ELR (cell line): ENCODE measurements at places on chromosomes 4 and X.

DNA sequence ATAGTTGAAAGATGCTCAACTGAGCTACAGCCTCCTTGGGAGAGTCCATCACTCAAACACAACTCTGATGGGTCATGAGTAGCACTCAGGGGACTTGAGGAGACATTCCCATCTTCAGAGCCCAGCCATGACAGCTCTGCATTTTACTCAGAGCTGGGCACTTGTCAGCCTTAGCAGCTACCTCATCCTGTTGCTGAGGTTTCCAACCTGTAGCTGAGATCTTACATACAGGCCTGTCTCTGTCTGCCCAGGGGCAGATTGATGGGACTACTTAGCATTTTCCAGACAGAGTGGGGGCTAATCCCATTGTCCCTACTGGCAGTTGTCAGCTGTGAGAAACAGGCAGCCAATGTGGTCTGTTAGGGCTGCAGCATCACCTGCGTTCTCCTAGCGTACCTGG lies 3.5 kb downstream of the FHDC1 start:
- DNase-seq, result no peak

DNA sequence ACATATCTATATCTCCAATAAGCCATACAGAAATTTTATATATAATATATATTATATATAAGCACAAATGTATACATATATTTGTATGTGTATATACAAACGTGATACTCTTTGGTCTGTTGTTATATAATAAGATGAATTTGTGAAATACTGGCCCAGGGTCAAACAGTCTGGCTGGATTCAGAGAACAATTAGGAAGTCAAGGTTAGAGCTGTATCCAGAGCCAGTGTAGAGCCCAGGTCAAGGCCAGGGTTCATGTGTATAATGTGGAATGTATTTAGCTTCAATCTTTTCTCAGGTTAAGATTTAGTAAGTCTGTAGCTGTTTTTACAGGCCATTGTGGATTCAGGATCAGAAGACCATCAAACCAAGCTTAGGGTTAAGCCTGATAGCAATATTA lies 3.8 kb upstream of the ENOX2 start:
- DNase-seq, result no peak

- peak; percentile 38 for DNase-seq
Measured at GRCh38 chr4:47913861-47914219, 543 bp downstream of the NFXL1 start.

- peak; percentile 41 for DNase-seq
Measured at GRCh38 chrX:103376979-103377324, 614 bp downstream of the BEX3 start.

DNA sequence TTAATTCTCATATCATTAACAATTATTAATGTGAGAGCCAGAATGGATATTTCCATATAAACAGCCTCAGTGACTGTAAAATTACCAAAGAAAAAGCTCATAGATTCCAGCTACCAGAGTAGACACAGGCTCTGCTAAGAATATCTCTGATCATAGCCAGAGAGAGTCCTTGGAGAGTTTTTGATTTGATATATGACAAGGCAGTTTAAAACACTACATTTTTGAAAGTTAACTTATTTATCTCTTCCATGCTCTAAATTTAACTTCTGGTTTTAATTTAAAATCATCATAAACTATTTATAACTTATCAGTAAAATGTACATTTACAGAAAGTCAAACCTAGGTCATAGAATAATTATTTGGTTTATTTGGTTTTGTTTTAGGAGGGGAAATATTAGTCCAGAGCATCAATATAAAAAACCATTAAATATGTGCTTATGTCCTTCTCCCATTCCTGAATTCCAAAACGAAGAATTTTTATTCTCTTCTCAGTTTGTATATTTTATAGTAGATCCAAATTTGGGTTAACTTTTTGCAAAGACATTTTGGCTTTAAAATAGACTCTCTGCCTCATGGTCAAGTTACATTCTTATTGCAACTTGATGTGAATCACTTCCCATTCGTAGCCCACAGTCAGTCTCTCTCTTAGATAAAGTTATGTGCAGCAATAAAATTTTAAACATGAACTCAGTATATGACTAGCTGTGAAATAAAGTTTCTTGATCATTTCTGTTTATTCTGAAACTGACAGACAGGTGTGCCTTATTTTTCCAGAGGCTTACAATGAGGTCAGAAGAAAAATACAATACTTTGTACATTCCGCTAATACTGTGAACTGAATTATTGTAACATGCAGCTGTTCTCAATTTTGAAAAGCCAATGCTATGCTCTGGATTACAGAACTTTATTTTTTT lies 267.1 kb downstream of the PAPSS1 start:
- DNase-seq, result no peak

DNA sequence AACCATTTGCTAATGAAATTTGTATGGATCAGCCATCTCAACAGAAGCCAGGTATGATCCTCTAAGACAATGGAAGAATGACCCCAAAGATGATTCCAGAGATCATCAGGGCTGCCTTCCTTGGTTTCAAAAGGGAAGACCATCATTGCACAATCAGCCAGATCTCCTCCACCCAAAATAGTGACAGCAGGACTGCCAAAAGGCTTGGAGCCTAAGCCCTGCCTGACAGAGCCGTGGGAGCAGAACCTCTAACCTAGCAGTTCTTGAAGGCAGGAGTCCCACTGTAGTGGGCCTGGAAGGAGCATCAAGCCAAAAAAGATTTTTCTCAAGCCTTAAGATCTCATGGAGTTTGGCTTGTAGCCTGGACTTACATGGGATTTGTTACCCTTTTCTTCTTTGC lies 226.0 kb downstream of the RASL11B start:
- DNase-seq, result no peak
